ENCODE measurements at places on chromosomes 2 and 18.
A peak's percentile ranks its signal among the peaks of the same experiment; 100 is the strongest.

GRCh38 chr2:42223855-42224268 is 54.7 kb downstream of the EML4 start:
- peak; percentile 35 for DNase-seq

DNA sequence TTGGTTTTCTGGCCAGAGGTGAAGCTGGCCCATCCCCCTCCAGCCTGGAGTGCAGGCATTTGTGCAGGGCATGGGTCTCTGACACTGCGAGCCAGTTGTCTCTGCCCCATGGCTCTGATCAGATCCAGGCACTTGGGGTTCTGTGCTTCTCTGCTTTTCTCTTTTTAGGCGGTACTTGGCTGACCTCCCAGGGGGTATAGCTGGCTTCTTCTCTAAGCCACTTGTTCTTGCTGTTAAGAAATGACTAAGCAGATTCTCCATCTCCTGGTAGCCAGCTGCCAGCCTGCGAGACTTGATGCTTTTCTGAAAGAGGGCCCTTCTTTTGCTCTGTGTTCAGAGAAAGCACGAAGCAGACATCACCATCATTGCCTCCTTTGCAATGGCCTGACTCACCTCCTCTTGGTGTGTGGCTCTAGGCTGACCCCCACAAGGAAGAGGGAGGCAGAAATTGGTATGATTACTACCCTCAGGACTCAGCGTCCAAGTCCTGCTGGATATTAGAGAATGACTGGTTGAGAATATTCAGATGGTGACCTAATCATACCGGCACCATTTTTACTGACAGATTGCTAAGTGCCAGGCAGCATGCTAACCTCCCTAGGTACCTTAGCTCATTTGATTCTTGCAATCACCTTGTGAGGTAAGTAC is 32.7 kb downstream of the TNP1 start:
- DNase-seq: no peak

GRCh38 chr2:123913143-123913735 is 111.8 kb upstream of the CNTNAP5 start:
- no peak for DNase-seq

DNA sequence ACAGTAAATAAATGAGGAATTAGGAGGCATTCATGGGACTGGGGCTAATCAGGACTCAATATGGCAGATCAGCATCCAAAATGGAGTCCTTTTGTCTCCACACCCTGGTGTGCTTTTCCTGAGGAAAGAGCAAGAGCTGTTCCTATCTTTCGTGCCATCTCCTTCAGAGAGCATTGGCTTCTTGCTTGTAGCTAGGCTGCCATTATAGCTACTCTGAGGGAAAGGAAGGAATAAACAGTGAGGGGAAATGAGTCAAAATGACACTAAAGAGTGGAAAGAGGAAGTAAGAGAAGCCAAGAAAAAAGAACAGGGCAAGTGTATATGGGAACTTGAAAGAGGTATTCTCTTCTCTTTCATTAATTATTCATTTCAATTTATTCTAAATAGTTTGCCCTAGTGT is 8.4 kb upstream of the NMI start:
- DNase-seq: no peak

Data from fibroblast of mammary gland (primary cell).